K562 (cell line): ENCODE measurements at places on chromosomes 1 and 21. TPM values are rescaled to one million over a fixed set of nuclear protein-coding genes. Genes with fewer than 3 reads are reported as not detected.

DNA sequence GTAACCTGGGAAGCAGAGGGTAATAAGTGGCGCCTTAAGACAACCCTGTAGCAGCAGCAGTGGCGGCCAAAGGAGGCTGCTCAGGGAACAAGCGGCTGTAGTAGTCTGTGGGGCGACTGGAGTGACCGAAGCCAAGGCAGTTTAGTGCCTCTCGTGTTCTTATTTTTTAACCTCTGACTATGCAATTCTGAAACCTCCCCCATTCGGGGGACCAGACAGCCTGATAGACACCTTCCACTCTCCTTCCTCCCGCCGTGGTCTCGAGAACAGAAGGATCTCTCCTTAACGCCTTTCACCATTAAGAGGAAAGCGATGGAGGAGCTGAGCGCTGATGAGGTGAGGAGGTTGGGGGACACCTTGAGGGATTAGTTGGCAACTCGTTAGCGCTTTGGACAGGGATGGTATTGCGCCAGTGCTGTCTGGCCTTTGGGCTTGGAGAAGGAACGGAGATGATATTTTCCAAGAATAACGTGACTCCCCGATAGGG, 644 bp downstream of the UBE4B start:
- H3K27ac ChIP-seq = peak overlapping the region; percentile 97
- H3K27me3 ChIP-seq = no peaks in the 10 kb centered on the region
- no peak for DNase-seq
- H3K4me3 ChIP-seq = peak overlapping the region; percentile 62

GRCh38 chr1:36628804-36629203, 146.1 kb upstream of the CSF3R start:
- H3K4me1 ChIP-seq = no peaks in the 10 kb centered on the region
- peaks cover 12% of the 10 kb centered on the region; the same call in 2 of the 3 replicates for H3K27me3 ChIP-seq
- peak; percentile 16 for DNase-seq
- no peaks in the 10 kb centered on the region for H3K36me3 ChIP-seq
- no peak overlapping the region for H3K4me3 ChIP-seq

GRCh38 chr1:25543425-25544242, at the start of gene LDLRAP1:
Gene LDLRAP1 (plus strand): TSS chr1:25543606. CDS start chr1:25543699, 93 bp downstream.
- H3K27ac ChIP-seq = peak within 1 kb of the TSS; percentile 78
- H3K36me3 ChIP-seq = no peaks in the 10 kb centered on the region
- peak within 1 kb of the TSS; percentile 82 for H3K4me3 ChIP-seq
- no peaks in the 10 kb centered on the region for H3K27me3 ChIP-seq
- peaks cover 34% of the 10 kb centered on the region for H3K4me1 ChIP-seq

- peak overlapping the region; percentile 72 for H3K4me3 ChIP-seq
- H3K27ac ChIP-seq = peak overlapping the region; percentile 90
- H3K27me3 ChIP-seq = no peaks in the 10 kb centered on the region
- H3K36me3 ChIP-seq = no peaks in the 10 kb centered on the region
- peaks cover 7% of the 10 kb centered on the region for H3K4me1 ChIP-seq
These were observed 2.7 kb downstream of the USP25 start for GRCh38 chr21:15732290-15732995.

GRCh38 chr1:169072945-169073725, 33.4 kb upstream of the ATP1B1 start:
- H3K27me3 ChIP-seq = no peaks in the 10 kb centered on the region
- no peak for DNase-seq
- H3K4me3 ChIP-seq = no peak overlapping the region
- H3K36me3 ChIP-seq = no peaks in the 10 kb centered on the region
- no peaks in the 10 kb centered on the region for H3K4me1 ChIP-seq
- H3K27ac ChIP-seq = no peak overlapping the region

DNA sequence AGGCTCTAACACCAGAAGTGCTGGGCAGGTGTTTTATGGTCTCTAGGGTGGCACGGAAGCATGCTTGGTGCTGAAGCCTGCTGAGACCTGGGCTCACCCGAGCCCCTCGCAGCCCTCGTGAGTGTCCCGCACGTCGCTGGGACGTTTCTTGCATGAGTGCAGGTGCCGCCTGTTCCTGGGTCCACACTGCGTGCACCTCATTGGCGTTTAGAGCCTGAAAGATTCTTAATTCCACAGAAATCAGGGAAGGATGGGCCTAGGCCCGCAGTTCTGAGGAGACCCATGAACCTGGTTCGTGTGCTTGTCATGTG, 43.8 kb upstream of the DIP2A start:
- no peak overlapping the region for H3K27ac ChIP-seq
- no peak overlapping the region for H3K4me3 ChIP-seq
- H3K4me1 ChIP-seq = no peaks in the 10 kb centered on the region
- no peak for DNase-seq
- H3K36me3 ChIP-seq = peaks cover 62% of the 10 kb centered on the region; the same call in 2 of the 3 replicates

The AADACL3 gene
- total RNA-seq = not detected in 2 replicates

The PLPP3 gene
- total RNA-seq = 0.16 and 0.36 TPM in 2 replicates

The BCAR3 gene
- total RNA-seq = 3.6 and 3.8 TPM in 2 replicates

The HUNK gene
- 0.02 TPM in 1 of 2 replicates, not detected in the other for total RNA-seq

The UBL4B gene
- not detected in 2 replicates for total RNA-seq
